Ecto neural progenitor cell (in vitro differentiated cells): ENCODE measurements at places on chromosomes 1 and 21.

- no peak for DNase-seq
These were observed 23.1 kb downstream of the USP24 start for GRCh38 chr1:55192093-55192492.

- no peak for DNase-seq
These were observed 10.6 kb downstream of the PADI1 start for GRCh38 chr1:17215545-17215890.

DNA sequence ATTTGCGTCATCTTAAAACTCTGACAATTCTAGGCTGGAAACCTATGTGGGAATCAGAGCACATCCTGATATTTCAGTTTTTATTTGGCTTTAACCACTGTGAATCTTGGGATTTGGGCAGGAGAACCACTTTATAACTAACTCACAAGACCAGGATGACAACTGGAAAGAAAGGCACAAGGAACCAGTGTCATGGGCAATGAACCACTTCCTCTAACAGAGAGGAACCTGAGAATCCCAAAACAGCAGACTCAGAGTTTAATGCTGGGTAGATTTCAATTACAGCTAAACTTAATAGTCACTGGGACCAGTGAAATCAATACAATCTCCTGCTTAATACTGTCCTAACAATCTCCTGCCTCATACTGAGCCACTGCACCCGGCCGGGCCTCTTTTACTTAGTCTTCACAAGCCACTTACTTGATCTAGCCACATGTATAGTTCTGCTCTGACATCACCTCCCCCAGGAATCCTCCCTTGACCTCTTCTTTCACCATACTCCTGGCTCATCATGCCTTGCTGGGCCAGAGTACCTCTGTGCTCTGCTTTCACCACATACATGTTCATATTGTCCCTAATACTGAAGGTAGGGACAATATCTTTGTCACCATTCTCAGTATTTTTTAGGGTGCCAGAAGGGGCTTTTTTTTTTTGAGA, 20.2 kb upstream of the SLFNL1 start:
- no peak for DNase-seq

- DNase-seq = no peak
These were observed 12.6 kb downstream of the DR1 start for GRCh38 chr1:93358293-93358692.

- DNase-seq = no peak
These were observed 16.6 kb downstream of the AK4 start for GRCh38 chr1:65164633-65165032.

GRCh38 chr1:32960819-32961355, 3.7 kb downstream of the RNF19B start:
- DNase-seq = no peak
